Right lobe of liver (tissue), 6 donors: ENCODE measurements at places on chromosomes 3 and 15. TPM values are rescaled to one million over a fixed set of nuclear protein-coding genes. Genes with fewer than 3 reads are reported as not detected.

GRCh38 chr3:62636235-62636826, 238.9 kb downstream of the CADPS start:
- H3K36me3 ChIP-seq: no peaks in the 10 kb centered on the region
- no peaks in the 10 kb centered on the region for H3K27me3 ChIP-seq
- no peak overlapping the region for H3K4me3 ChIP-seq

Gene BFSP2
- not detected for total RNA-seq

- H3K27me3 ChIP-seq: no peaks in the 10 kb centered on the region
- no peak overlapping the region for H3K27ac ChIP-seq
- H3K36me3 ChIP-seq: no peaks in the 10 kb centered on the region
- H3K4me1 ChIP-seq: no peaks in the 10 kb centered on the region
Measured at GRCh38 chr3:127149621-127150310, 43.2 kb upstream of the PRR23E start.

- H3K4me1 ChIP-seq: no peaks in the 10 kb centered on the region
- no peak overlapping the region for H3K4me3 ChIP-seq
- no peaks in the 10 kb centered on the region for H3K36me3 ChIP-seq
- DNase-seq: no peak
- no peaks in the 10 kb centered on the region for H3K27me3 ChIP-seq
Measured at GRCh38 chr3:46209053-46209452, 940 bp upstream of the CCR1 start.

Gene HTR3E
- total RNA-seq: not detected

Gene C15orf40
- total RNA-seq: 9.3 TPM

DNA sequence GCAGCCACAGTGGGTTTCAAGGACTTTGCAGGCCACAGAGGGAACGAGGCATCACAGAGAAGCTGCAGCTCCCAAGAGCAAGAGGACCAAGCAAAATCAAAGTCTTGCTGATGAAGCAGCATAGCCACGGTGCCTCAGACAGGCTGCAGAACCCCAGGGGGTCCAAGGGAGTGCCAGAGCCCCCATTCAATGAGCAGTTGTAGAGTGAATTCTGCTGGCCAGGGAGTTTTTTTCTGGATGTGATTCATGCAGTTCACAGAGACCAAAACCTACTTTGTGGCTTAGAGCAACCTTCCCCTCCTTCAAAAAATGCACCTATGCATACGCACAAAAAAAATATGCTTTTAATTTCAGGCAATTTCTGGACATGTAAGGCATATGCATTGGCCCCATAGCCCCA, 409.0 kb downstream of the VPS13C start:
- no peaks in the 10 kb centered on the region for H3K27me3 ChIP-seq
- no peak overlapping the region for H3K4me3 ChIP-seq
- H3K27ac ChIP-seq: no peak overlapping the region

GRCh38 chr15:73684581-73685455, 635 bp downstream of the CD276 start:
- DNase-seq: no peak
- H3K27ac ChIP-seq: peak overlapping the region; percentile 77
- H3K27me3 ChIP-seq: no peaks in the 10 kb centered on the region
- H3K4me3 ChIP-seq: peak overlapping the region; percentile 81
- no peaks in the 10 kb centered on the region for H3K4me1 ChIP-seq

- H3K27ac ChIP-seq: peak overlapping the region; percentile 96
- no peak for DNase-seq
- peaks cover 17% of the 10 kb centered on the region for H3K4me1 ChIP-seq
- H3K36me3 ChIP-seq: no peaks in the 10 kb centered on the region
- H3K27me3 ChIP-seq: no peaks in the 10 kb centered on the region
Measured at GRCh38 chr15:57377478-57377847, 1.2 kb downstream of the CGNL1 start.

- no peaks in the 10 kb centered on the region for H3K36me3 ChIP-seq
- DNase-seq: no peak
- H3K27me3 ChIP-seq: no peaks in the 10 kb centered on the region
Measured at GRCh38 chr3:182327196-182327681, 466.1 kb upstream of the ATP11B start.

DNA sequence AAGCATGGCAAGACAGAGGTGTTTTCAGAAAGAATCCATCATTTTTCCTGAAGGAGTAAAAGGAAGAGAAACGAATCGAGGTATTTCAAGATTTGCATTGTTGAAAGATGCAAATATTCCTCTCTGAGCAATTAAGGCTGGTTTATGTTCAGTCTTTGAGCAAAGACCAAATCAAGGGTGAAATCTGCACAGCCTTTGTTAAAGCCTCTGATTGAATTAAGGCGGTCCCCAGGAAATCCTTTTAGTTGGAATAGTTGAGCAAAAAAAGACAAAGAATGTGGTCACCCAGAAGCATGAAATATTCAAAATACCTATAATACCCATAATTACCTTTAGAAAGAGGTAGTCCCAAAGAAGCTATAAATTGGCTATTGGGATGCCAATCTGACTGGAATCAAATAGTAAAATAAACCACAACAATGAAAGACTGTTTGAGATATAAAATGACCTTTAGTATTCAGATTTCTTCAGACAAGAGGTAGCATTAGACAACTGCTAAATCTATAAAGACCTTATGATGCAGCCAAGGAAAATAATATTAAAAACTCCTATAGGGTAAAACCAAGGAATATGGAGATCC, 1218.1 kb downstream of the ROBO2 start:
- H3K4me3 ChIP-seq: no peak overlapping the region
- H3K4me1 ChIP-seq: no peaks in the 10 kb centered on the region
- H3K27ac ChIP-seq: no peak overlapping the region
- H3K27me3 ChIP-seq: no peaks in the 10 kb centered on the region

DNA sequence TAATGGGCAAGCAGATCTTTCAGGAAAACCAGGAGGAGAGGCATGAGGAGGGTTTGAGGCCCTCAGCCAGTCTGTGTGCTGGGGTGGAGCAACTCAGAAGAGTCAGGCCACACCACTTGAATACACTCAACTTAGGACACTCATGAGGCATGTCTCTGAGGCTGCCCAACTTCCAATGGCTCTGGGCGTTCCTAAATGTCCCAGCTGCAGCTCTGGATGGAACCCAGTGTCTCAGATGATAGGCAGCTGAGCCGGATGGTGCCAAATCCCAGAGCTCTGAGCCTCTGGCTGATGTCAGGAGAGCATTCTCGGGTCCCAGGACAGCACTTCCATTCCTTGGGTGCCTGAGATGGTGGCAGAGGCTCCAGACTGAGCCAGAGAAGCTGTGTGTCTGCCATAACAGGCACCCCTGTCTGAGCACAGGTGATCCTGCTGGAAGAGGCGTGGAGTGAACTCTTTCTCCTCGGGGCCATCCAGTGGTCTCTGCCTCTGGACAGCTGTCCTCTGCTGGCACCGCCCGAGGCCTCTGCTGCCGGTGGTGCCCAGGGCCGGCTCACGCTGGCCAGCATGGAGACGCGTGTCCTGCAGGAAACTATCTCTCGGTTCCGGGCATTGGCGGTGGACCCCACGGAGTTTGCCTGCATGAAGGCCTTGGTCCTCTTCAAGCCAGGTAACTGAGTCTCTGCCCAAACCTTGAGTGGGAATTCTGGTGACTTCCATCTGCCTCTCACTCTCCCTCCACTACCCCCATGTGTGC, 2.8 kb downstream of the NR2E3 start:
- DNase-seq: no peak
- no peak overlapping the region for H3K27ac ChIP-seq
- no peaks in the 10 kb centered on the region for H3K36me3 ChIP-seq
- H3K4me3 ChIP-seq: no peak overlapping the region
- H3K27me3 ChIP-seq: no peaks in the 10 kb centered on the region
- no peaks in the 10 kb centered on the region for H3K4me1 ChIP-seq

DNA sequence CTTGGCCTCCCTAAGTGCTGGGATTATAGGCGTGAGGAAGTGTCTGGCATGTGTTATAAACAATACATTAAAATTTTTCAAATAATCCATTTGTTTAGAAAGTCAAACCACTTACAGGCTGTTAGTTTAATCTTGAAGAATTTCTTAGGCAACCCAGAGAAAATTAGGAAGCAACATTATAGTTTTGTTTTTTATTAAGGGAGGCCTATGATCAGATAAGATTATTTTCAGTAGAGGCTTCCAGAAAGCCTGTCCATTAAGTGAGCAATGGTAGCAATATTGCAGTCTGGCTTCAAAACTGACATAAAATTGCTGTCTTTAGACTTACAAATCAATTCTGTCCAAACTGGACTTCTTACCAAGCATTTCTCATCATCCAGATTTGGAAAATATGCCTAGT, 49.6 kb downstream of the CD47 start:
- H3K4me1 ChIP-seq: no peaks in the 10 kb centered on the region
- H3K4me3 ChIP-seq: no peak overlapping the region
- H3K36me3 ChIP-seq: no peaks in the 10 kb centered on the region
- H3K27me3 ChIP-seq: no peaks in the 10 kb centered on the region

Gene ACKR2
- 20.5 TPM for total RNA-seq

DNA sequence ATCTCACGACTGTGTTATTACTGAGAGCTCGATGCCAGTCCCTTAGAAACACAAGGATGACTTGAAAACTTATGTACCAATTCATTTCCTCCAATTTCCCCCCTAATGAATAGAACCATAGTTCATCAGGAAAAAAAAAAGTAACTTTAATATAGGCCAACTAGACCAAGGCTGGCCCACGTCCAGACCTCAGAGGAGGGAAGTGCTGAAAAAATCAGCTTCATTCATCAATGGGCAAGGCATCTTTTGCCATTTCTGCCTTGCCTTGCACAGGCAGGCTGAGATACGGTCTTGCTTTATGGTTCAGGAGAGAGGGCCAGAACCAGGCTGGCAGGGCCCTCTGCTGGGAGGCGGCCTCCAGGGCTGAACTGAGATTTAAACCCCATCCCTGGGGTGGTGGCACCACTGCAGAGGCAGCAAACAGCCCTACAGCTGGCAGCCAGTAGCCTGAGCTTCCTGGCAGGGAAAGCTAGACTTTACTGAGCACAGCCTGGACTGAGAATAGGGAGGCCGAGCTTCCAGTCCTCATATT, 104.1 kb upstream of the TNFAIP8L3 start:
- no peak overlapping the region for H3K27ac ChIP-seq
- H3K4me1 ChIP-seq: no peaks in the 10 kb centered on the region
- no peak overlapping the region for H3K4me3 ChIP-seq
- no peaks in the 10 kb centered on the region for H3K36me3 ChIP-seq
- DNase-seq: no peak

- no peaks in the 10 kb centered on the region for H3K36me3 ChIP-seq
- H3K27me3 ChIP-seq: no peaks in the 10 kb centered on the region
- H3K27ac ChIP-seq: no peak overlapping the region
- H3K4me1 ChIP-seq: no peaks in the 10 kb centered on the region
- H3K4me3 ChIP-seq: no peak overlapping the region
Measured at GRCh38 chr15:70770863-70771262, 7.5 kb upstream of the UACA start.

- no peaks in the 10 kb centered on the region for H3K27me3 ChIP-seq
- peak overlapping the region; percentile 83 for H3K27ac ChIP-seq
- no peaks in the 10 kb centered on the region for H3K36me3 ChIP-seq
- peaks cover 3% of the 10 kb centered on the region for H3K4me1 ChIP-seq
- no peak overlapping the region for H3K4me3 ChIP-seq
Measured at GRCh38 chr3:58188921-58189451, 21.8 kb downstream of the DNASE1L3 start.

GRCh38 chr3:136146981-136147729, 49.0 kb downstream of the MSL2 start:
- H3K4me3 ChIP-seq: no peak overlapping the region
- H3K27me3 ChIP-seq: no peaks in the 10 kb centered on the region
- peaks cover 8% of the 10 kb centered on the region for H3K36me3 ChIP-seq
- DNase-seq: no peak

- H3K27ac ChIP-seq: no peak overlapping the region
- no peaks in the 10 kb centered on the region for H3K27me3 ChIP-seq
Measured at GRCh38 chr3:131544557-131544956, 41.8 kb upstream of the MRPL3 start.

DNA sequence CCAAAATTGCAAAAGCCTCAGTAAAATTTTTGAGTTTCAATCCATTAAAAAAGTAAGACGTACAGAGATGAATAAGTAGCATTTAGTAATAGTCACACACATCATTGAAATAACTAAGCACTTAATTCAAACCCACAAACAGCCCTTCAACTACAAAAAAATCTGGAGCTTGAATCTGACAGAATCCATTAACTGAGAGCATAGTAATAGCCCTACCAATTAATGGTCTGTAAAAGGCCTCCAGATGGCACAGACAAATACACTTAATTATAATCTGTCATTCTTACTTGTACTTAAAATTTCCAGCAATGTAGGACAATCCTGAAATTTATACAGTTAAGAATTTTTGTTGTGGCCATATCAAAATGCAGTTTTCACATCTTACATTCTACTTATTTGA, 246.9 kb downstream of the VGLL3 start:
- no peaks in the 10 kb centered on the region for H3K27me3 ChIP-seq
- H3K4me1 ChIP-seq: no peaks in the 10 kb centered on the region
- H3K36me3 ChIP-seq: no peaks in the 10 kb centered on the region
- no peak overlapping the region for H3K27ac ChIP-seq

GRCh38 chr15:78317145-78317836, 17.9 kb upstream of the SKIC8 start:
- H3K27me3 ChIP-seq: no peaks in the 10 kb centered on the region
- DNase-seq: no peak
- no peaks in the 10 kb centered on the region for H3K36me3 ChIP-seq
- H3K4me1 ChIP-seq: no peaks in the 10 kb centered on the region

Gene IL17RB
- total RNA-seq: 27.3 TPM

GRCh38 chr3:127788451-127788909, 33.8 kb downstream of the MGLL start:
- H3K4me1 ChIP-seq: peaks cover 55% of the 10 kb centered on the region
- H3K4me3 ChIP-seq: no peak overlapping the region
- DNase-seq: no peak
- H3K27me3 ChIP-seq: no peaks in the 10 kb centered on the region

DNA sequence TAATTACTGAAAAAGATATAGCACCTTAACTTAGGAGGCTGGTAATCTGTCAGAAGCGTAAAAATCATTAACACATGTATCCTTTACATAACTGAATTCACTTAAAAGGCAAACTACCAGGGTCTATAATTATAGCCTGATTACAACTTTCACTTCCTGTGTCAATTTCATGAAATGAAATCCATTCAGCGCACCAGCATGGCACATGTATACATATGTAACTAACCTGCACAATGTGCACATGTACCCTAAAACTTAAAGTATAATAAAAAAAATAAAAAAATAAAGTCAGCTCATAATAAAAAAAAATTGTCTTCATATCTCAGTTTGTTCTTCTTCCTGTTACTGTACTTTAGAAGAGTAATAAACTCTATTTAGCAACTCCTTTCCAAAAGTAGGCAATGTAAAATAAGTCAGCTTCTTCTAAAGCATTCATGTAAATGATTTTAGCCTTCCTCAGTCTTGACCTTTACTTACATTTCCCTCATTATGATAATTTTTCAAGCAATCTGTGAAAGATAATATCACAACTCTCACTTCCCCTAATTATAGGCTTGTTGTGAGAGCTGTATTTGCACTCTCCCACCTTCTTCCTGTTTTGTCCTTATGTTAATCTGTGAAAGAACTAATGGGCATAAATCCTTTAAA, 50.1 kb downstream of the KBTBD8 start:
- H3K36me3 ChIP-seq: no peaks in the 10 kb centered on the region
- no peak for DNase-seq
- H3K27ac ChIP-seq: no peak overlapping the region
- no peaks in the 10 kb centered on the region for H3K27me3 ChIP-seq

Gene PTX3
- not detected for total RNA-seq
